Stromal cell of bone marrow (primary cell): ENCODE measurements at places on chromosomes 16 and 17.

DNA sequence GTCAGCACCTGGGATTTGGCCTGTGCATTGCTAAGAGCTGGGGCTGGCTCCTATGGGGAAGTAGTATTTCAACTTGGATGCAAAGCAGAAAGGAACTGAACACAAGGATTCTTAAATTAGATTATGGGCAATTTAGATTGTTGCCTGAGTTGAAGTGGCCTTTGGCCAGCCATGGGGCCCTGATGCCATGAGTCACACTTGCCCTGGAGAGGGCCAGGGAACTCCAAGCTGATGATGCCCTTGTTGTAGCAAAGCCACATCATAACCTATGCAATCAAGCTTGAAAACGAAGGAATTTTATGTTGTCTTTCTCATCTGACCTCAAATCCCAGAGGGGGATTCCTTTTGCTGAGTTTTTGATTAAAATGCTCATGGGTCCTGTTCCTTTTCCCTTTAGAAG lies 3.9 kb upstream of the SPATA32 start:
- DNase-seq, result peak; percentile 87

DNA sequence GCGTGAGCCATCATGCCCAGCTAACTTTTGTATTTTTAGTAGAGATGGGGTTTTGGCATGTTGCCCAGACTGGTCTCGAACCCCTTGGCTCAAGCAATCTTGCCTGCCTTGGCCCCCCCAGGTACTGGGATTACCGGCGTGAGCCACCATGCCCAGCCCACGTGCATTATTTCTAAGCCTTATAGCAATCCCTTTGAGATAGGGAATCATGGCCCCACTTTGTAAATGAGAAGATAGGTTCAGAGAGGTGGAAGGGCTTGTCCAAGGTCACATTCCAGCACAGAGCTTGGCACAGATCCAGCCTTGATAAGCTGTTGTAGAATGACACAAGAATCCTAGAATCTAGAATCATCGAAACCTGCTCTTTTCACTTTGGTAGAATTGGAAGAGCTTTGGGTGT lies 4.2 kb upstream of the PYCARD start:
- no peak for DNase-seq

DNA sequence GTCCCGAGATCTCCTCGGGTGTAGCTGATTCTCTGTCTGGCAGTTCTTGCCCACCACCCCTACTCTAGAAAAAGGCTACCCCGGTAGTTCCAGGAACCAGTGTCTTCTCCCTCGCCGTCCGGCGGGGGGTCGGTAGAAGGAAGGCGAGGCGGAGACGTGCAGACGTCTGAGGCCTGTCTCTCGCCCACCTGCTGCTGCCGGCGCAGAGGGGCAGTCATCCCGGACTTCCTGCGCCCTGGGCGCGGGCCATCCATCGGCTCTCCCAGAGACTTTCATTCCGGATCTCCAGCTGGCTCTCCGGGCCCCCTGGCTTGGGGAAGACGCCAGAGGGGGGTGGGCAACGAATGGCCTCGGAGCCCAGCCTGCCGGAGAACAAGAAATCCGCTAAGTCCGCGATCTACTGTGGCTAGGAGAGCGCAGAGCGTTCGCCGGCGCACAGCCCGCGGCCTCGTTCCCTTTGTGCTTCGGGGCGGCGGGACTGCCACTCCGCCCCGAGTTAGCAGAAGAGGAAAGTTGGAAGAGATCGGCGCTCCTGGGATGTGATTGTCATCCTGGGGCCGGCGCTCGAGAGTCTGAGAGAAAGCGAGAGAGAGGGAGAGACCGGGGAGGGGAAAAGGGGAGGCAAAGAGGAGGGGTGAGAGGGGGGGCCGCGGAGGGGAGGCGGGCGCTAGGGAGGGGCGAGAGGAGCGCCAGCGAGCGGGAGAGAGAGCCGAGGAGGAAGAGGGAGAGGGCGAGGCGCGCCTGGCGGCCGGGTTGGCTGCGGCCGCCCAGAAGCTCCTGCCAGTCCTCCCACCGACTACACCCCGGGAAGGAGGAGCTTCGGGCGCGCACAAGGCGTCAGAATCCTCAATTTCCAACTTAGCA lies at the start of gene IRX5:
IRX5 (plus strand) TSS at position 861 of the 864 bp plus-strand sequence. CDS start 334 bp downstream, outside the sequence.
- DNase-seq, result peak; percentile 96

DNA sequence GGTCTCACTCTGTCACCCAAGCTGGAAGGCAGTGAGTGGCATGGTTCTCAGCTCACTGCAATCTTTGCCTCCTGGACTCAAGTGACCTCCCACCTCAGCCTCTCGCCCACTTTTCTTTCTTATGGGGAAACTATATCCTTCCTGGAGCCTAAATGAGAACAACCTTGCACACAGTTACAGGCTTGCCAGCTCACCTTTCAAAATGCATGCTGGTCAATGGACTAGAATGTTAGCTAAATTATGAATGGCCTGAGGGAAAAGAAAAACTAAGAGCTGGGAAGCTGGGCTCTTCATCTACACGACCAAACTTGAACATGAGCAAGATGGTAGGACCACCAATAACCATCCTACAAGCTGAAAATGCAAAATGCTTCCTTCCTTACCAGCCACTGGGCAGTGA lies 10.6 kb upstream of the LHX1 start:
- DNase-seq, result no peak

GRCh38 chr16:8924214-8924613 lies 39.5 kb downstream of the USP7 start:
- no peak for DNase-seq

GRCh38 chr17:38354466-38354865 lies 2.8 kb downstream of the SOCS7 start:
- DNase-seq, result no peak

- DNase-seq, result no peak
Observed at GRCh38 chr17:78258323-78259191, 27.1 kb downstream of the TMEM235 start.

DNA sequence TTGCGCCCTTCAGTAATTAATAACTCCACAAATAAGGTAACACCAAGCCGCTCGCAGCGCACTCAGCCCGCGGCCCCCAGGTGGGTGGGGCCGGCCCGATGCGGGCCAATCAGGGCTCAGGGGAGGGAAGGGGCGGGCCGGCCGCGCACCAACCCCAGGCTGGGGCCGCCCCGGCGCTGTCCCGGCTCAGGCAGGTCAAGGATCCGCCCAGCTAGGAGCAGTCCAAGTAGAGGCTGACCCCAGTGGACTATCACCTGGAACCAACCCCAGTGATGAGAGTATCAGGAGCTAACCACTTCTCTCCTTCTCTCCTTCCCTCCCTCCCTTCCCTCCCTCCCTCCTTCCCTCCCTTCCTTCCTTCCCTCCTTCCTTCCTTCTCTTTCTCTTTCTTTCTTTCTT lies 110.8 kb downstream of the C16orf78 start:
- peak; percentile 8 for DNase-seq

- DNase-seq, result no peak
Observed at GRCh38 chr16:12199524-12199923, 223.0 kb downstream of the SNX29 start.

DNA sequence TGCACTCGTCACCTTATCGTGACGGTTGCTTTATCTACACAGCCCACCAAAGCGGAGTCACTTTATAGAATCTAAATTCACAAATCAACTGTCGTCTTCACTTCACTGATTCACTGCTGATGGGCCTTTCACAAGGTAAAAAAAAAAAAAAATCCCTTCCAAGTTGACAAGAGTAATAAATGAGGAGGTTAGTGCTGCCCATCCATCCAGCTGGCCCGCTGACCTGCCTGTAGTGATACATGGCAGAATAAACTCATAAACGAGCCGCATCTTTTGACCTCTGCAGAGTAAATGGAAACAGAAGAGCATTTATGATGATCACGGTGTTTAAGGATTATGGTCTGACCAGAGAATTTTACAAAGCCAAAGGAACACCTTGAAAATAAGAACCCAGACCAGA lies 227.3 kb upstream of the IRX5 start:
- DNase-seq, result no peak

- DNase-seq, result no peak
Observed at GRCh38 chr16:29688172-29688571, 9.2 kb downstream of the QPRT start.

- DNase-seq, result no peak
Observed at GRCh38 chr16:88065747-88066142, 114.5 kb downstream of the BANP start.

DNA sequence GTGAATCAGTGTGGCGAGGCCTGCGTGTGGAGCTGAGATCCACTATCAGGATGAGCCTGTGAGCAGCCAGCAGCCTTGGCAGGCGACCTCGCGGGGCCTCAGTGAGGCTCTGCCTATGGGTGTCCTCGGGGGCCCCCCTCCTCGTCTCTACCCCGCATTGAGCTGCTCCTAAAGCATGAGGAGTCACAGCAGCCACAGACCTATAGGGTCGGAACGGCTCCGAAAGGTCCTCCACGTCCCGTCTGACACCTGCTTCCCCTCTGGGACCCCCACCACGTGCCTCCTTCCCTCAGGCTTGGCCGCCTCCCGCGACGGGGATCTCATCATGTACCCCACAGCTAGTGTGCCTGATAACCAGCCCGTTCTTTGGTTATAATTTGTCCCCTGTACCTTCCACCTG lies 28.8 kb downstream of the GRIN2C start:
- no peak for DNase-seq

- no peak for DNase-seq
Observed at GRCh38 chr17:62680541-62681052, 53.1 kb downstream of the MRC2 start.

DNA sequence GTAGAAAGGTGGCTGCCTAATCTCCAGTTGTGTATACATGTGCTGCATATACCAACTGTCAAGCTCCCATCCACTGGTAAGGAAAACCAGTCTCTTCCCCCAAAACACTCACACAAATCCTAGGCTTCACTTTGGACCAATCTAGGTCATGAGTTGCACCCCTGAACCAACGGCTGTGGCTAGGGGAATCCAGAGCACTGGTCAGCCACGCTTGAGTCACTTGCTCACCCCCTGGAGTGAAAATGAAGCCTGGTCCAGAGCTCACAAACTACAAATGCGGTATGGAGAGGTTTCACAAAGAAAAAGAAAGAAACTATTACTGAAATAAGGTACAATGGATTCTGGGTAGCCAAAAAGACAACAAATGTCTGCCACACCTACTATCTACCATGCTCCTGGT lies 66.1 kb upstream of the NLK start:
- DNase-seq, result no peak

DNA sequence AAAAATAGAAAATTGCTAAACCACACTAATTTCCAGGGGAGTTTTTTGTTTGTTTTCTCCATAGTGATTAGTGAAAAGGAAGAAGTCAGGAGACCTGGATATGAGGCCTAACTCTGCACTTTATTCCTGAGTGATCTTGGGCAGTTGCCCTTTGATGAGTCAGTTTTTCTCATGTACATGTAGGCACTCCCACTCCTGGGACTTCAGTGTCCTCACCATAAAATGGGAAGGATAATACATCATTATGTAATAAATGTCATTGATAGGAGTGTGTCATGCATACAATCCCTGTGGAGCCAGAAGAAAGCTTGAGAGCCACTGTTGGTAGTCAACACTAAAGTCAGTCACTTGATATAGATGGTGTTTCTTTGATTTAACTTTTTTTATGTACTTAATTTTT lies 32.5 kb downstream of the WIPF2 start:
- peak; percentile 95 for DNase-seq

GRCh38 chr16:2223942-2224486 lies 623 bp downstream of the E4F1 start:
- no peak for DNase-seq

DNA sequence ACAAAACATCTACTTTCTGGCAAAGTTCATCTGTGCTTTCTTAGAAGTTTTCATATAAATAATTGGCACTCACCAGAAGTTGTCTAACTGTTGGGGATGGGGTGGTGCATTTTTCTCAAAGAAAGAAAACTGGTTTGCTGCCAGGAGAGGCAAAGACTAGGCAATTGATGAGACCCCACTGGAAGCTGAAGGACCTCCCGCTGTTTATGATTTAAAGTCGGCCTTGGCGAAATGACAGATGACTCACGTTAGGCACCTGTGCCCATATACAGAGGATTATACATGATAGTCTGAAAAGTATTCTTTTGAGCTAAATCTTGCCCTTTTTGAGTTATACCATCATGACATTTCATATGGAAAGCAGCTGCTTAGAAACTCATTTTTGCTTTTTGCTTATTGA lies 193.0 kb upstream of the ZFHX3 start:
- DNase-seq, result no peak

GRCh38 chr16:67235816-67236562 lies 9.1 kb downstream of the TMEM208 start:
- DNase-seq, result no peak

GRCh38 chr17:10155371-10156076 lies 42.9 kb downstream of the GAS7 start:
- DNase-seq, result no peak
